ENCODE measurements at places on chromosomes 6 and 20.

DNA sequence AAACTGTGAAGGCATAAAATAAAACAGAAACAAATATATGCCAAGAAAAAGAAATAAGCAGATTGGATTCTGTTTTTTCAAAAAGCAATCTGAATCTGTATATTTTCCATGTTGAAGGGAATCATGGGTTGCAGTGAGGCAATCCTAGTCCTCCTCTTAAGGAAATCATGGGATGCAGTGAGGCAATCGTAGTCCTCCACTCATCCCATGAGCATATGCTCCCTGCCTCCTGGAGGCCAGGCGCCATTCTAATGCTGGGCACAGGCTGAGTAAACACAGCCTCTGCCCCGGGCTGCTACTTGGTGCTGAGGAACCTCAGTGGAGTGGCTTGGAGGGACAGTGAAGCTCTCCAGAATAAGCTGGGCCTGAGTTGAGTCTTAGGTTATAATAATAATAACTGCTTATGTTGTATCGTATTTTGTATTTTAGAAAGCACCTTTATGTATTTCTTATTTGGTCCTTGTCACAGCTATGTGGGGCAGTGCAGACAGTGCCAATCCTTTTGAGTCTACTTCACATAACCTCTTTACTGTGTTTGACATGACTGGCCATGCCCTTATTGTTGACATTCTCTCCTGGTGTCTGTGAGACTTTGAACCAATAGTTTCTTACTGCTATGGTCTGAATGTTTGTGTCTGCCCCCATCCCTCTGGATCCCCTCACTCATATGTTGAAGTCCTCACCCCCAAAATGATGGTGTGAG is 56.6 kb upstream of the CITED2 start:
- no peak for DNase-seq

GRCh38 chr6:151022492-151022891 is 157.0 kb downstream of the MTHFD1L start:
- no peak for DNase-seq

DNA sequence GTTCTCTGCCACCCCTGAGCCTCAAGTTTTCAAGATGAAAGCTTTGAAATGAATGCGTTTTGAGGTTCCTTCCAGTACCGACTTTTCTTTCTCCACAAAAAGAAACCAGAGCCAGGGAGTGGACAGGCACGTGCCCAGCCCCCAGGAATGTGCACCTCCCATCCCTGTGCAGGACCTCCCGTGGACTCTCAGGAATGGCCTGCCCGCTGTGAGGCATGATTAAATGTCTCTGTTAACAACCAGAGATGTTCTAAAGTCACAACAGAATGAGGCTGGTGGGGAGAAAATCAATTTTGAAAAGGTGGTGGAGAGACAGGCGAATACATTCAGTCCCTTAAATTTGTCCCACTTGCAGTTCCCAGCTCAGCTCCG is 1.5 kb downstream of the TGM3 start:
- DNase-seq: no peak

GRCh38 chr6:43575105-43575771 is 600 bp downstream of the XPO5 start:
- DNase-seq: peak; percentile 15

DNA sequence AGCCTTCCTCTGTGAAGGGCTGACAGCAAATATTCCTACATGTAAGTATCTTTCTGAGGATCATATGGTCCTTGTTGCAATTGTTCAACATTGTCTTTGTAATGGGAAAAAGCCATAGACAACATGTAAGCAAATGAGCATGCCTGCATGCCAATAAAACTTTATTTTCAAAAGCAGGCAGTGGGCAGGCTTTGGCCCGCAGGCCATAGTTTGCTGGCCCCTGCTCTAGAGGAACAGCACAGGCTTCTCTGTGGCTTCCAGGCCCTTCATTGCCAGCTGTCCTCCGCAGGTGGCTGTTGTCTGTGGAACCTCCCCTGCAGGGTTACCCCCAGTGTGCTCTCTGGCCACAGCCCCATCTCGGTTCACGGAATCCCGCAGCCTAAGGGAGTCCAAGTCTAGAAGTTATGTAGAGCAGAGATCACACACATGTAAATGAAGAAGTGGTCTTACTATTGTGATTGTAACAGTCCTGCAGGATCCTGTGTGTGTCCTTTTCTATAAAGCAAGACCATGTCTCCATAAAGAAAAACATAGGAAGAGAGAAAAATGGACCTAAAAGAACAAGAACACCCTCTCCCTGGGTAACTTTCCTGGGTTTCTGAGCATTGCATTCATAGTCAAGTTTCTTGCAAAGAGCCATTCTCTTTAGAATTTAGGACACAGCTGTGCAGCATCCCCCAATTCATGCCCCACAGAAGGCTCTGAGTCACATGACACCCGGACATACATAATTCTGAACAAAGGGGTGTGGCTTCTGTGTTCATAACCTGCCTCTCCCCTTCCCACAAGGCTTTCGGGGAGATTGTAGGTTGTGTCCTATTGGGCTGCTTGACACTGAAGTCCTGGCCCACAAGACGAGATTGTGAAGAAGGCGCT is 10.0 kb downstream of the UNC93A start:
- no peak for DNase-seq

DNA sequence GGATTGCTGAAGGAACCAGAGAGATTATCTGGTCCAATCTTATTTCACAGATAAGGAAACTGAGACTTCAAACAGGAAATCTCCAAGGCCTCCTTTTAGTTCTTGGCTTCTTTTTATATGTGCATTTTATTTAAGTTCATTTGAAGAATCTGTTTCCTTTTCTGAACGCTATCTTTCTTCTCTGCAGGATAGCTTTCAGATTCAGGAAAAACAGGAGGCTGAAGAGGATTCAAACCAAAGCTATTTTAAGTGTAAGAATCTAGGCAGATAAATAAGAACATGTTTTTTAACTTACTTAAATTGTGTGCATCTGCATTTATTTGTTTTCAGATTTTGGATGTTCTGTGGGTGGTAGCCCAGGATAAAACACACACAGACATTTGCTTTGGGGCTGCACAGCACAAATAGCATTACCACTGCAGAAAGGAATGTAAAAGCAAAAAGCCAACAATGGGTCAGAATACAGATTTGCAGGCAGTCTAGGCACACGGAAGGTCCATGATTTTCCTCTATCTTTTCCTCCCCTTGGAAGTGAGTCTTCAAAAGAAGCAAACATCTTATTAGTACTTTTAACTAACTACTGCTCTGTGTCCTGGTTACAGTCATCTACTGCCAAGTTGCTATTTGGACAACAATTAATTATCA is 188.8 kb upstream of the TBX18 start:
- no peak for DNase-seq

- DNase-seq: no peak
Measured at GRCh38 chr6:46773201-46773855, 19.9 kb upstream of the MEP1A start.

- no peak for DNase-seq
Measured at GRCh38 chr6:147787417-147787816, 278.9 kb downstream of the SAMD5 start.

- no peak for DNase-seq
Measured at GRCh38 chr20:37219751-37220668, 40.7 kb upstream of the MROH8 start.

DNA sequence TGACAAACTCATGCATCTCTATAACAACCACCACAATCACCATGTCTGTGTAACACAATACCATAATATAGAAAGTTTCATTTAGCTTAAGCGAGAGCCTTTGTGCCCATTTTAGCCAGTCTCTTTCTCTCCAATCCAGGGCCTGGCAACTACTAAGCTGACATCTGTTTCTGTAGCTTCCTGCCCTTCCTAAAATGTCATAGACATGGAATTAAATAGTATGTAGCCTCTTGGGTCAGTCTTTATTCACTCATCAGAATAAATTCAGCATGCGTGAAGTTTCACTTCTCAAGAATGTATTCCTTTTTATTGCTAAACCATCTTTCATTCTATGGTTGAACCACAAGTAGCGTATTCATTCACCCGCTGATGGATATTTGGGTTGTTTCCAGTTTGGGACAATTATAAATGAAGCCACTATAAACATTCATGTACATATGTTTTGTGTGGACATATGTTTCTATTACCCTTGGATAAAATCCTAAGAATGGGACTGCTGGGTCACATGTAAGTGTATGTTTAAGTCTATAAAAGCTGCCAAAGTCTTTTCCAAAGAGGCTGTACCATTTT is 1.7 kb upstream of the TREM2 start:
- DNase-seq: no peak

DNA sequence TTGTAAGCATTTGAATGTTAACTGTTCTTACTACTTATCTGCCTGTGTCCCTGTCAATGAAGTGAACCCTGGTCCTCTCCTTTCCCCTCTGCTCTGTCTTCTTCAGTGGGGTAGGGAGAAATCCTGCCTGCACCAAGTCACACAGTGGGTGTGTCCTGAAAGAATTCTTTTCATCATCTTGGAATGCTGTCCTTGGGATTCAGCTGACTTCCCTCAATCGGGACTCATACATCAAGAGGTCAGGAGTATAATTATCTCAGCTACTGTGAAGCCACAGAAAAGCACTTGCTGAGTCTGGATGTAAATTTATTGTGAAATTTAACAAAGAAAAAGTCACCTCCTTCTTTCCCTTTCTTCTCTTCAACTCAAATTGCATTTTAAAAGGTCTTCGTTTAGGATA is 328.5 kb downstream of the SOX4 start:
- DNase-seq: no peak

- DNase-seq: no peak
Measured at GRCh38 chr6:56444855-56445254, 197.5 kb upstream of the COL21A1 start.

- no peak for DNase-seq
Measured at GRCh38 chr6:155284775-155285174, 21.0 kb downstream of the CLDN20 start.

DNA sequence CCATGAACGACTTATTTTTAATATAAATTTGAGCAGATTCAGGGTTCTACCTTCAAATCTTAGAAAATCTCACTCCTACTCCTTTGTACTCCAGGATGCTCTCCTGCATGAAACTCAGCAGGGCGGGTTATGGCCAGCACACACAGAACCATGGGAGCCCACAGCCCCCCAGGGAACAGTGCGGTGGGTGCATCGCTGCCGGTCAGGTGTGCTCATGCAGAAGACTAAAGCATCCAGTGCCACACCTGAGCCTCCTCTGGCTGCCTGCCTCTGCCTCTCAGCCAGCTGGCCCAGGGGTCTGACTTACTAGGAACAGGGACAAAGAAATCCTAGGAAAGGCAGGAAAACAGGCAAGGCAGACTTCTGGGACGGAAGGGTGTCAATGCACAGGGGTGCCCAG is 31.8 kb downstream of the EZR start:
- no peak for DNase-seq

GRCh38 chr6:130020073-130020906 is 1.9 kb downstream of the L3MBTL3 start:
- DNase-seq: no peak

GRCh38 chr20:7237251-7237650 is 469.8 kb downstream of the BMP2 start:
- no peak for DNase-seq

GRCh38 chr6:157832250-157832967 is 9.4 kb downstream of the SNX9 start:
- DNase-seq: no peak

DNA sequence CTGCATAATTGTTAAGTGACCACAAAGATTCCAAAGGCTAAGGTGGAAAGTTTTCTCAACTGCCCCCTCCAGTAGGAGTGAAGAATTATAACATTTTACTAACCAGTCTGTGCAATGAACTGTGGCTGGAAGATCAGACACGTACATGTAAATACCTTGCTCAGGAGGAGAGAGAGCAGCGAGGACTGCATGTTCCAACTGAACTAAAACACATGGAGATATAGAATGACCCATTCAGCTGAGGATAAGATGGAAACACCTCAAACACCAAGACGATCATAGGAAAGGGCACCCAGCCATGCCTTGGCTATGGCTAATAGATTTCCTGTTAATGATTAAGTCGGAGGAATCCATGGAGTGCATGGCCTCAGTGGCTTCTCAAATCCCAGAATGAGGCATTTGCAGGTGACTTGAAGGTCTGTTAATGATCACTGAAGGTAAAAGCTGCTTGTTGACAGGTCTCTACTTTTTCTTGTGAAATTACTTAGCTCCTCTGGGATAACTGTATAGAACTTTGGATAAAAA is 875.6 kb downstream of the TFAP2A start:
- DNase-seq: no peak

- DNase-seq: no peak
Measured at GRCh38 chr6:142732790-142733189, 212.2 kb downstream of the HIVEP2 start.

DNA sequence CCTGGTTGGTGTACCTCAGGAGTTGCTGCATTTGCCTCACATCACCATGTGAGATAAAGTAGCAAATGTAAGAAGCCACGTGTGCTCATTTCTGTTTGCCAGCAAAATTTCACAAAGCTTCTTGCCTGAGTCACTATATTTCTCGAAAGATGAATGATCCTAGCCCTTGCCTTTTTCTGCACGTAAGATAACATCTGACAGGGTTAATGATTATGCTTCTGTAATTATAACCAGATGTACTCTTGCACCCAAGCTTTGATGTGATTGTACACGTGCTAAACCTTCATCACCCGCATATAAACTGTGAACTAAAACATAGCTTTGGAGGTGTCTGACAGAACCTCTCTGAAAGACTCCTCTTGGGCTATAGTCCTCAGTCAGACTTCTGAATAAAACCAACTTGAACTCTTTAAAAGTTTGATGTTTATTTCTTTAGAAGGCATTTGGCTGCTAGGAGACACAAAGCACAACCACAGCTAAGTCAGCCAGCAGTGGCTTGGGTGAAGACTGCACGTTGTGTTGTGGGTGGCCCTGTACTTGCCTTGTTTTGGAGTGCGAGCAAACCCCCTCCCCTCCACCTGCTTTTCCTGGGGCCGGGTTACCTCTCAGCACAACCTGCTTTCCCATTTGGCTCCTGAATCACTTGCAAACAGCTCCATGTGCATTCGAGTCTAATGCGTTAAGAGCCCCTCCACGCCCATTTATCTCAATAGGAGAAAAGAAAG is 19.3 kb downstream of the PROKR2 start:
- no peak for DNase-seq

- no peak for DNase-seq
Measured at GRCh38 chr20:63232235-63233060, 3.3 kb upstream of the BIRC7 start.

- no peak for DNase-seq
Measured at GRCh38 chr6:17167327-17167979, 65.6 kb downstream of the STMND1 start.
